H1 (cell line): ENCODE measurements at places on chromosomes 1 and 21.

DNA sequence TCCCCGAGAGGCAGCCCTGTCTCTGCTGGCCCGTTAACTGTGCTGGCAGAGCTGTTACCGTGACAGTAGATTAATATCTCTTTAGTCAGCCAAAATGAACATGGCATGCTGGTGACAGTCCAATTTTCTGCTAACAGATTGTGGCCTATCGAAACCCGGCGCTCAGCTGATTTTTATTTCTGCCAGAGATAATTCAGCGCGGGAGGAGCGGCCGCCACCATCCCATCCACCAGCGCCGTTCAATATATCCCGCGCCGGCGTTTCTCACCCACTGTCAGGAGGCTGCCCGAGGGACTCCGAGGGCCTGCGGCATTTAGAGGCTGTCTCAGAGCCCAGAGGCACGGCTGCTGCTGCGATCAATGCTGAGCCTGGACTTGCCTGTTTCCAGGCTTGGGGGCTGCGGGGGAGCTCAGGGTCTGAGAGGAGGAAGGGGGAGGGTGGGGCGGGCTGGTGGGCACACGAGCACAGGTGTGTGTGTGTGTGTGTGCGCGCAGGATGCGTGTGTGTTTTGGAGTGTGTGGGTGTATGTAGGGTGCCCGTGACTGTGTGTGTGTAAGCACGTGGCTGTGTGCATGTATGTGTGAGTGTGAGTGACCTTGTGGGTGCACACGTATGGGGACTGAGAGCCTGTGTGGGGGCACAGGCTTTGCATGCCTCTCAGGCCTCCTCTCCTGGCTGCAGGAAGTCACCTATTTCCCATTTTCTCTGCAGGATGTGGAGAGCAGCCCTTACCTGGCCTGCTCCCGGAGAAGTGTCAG is 109.7 kb upstream of the ACTRT2 start:
- DNase-seq: no peak

GRCh38 chr1:182677397-182678098 is 6.8 kb downstream of the RGS8 start:
- no peak for DNase-seq

- no peak for DNase-seq
Measured at GRCh38 chr1:8358897-8359616, 41.1 kb downstream of the SLC45A1 start.

- no peak for DNase-seq
Measured at GRCh38 chr1:76892675-76893074, 25.4 kb downstream of the ST6GALNAC5 start.

GRCh38 chr1:184021728-184022127 is 15.8 kb downstream of the COLGALT2 start:
- no peak for DNase-seq

DNA sequence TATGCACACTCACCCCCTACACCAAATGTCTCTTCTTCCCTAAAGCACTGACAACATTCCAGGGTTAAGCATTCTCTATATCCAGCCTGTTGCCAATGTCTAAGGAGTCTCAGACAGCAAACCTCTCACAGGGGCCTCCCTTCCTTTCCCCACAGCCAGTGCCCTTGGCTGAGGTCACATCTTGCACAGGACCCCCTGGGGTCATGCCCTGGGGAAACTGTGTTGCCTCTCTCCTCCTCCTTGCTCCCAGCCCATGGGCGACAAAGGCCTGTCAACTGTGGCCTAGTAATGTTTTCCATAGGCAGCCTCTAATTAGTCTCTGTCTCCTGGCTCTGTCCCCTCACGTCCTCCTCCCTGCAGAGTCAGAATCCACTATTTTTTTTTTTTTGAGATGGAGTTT is 54.6 kb downstream of the NENF start:
- DNase-seq: no peak

DNA sequence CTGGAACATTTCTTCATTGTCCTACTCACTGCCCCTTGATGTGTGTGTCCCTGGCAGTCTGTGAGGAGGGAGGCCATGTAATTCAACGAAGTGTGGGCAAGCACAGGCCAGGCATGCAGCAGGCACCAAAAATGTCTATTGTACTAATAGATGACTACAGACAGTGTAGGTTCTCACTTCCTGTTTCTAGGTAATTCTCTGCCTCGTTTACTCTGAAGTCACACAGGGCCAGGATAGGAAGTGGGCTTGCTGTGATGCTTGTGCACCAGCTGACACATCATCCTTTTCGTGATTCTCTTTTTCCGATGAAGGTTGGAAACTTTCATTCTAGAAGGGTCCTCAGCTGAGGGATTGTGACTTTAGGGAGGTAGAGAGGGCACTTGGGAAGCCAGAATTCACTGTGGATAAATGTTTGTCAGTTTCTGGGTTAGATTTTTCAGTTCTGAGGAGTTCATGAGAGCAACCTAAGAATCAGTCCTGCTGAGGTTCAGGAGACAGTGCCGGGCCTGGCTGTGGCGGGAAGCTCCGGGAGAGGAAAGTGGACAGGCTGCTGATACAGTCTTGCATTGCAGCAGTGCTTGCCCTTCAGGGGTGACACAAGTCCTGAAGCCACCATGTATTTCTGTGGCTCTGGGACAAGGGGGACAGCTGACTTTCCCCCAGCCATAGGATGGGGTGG is 4.3 kb upstream of the CSF1 start:
- no peak for DNase-seq

DNA sequence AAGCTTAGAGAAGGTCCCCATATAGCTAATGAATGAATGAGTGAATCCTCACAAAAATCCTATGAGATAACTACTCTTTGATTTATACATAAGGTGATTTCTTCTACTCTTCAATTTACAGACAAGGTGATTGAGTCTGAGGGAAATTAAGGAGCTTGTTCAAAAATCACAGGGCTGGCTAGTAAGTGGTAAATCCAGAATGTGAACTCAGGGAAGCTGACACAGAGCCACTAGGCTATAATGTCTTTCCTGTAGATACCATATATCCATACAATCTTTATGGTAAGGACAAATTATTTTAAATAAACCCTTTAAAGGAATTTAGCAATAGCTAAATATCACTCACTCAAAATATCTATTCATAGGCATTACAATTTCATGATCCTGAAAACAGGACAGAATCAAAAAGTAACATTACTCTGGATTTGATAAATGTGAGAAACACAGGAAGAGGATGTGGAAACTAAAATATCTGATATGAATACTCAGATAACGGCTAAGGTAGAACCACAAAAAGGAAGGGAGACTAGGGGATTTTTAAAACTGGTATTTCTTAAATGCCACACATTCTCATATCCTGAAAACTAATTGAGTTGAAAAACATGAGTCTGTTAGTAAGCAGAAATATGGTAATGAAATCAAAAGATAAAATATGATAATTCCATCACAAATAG is 108.2 kb downstream of the NBPF12 start:
- no peak for DNase-seq

GRCh38 chr1:159089184-159089791 is 12.7 kb upstream of the AIM2 start:
- no peak for DNase-seq

DNA sequence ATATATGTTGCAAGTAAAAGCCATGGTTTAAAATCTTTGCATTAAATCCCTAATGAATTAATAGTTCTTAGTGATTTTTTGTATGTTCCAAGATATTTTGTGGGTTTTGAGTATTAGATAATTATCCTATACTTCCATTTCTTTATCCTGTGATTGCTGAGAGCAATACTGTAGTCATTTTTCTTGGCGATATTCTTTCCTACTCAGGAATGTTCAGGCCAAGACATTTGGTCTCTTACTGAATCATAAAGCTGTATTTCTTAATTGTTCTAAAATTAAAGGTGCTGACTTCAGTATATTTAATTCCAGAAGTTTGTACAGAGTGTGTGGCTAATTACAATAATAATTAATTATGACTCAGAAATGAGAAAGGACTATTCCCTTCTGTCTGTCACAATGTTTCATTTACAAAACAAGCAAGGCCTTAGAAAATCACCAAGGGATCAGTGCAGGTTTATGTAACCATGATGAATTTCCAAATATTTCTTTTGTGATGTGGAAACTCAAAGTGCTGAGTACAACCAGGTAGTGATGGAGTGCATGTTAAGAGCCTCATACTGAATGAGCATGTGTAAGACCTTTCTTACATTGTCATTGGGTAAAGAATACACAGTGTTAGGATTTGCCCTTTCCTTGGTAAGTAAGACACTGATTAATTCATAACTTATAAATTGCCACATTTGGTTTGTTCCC is 161.2 kb downstream of the HMCN1 start:
- DNase-seq: no peak

GRCh38 chr1:213291526-213291925 is 240.5 kb downstream of the RPS6KC1 start:
- no peak for DNase-seq

GRCh38 chr21:27362249-27362648 is 395.4 kb upstream of the ADAMTS5 start:
- no peak for DNase-seq

GRCh38 chr1:228979325-228979699 is 244.0 kb downstream of the RHOU start:
- DNase-seq: no peak

DNA sequence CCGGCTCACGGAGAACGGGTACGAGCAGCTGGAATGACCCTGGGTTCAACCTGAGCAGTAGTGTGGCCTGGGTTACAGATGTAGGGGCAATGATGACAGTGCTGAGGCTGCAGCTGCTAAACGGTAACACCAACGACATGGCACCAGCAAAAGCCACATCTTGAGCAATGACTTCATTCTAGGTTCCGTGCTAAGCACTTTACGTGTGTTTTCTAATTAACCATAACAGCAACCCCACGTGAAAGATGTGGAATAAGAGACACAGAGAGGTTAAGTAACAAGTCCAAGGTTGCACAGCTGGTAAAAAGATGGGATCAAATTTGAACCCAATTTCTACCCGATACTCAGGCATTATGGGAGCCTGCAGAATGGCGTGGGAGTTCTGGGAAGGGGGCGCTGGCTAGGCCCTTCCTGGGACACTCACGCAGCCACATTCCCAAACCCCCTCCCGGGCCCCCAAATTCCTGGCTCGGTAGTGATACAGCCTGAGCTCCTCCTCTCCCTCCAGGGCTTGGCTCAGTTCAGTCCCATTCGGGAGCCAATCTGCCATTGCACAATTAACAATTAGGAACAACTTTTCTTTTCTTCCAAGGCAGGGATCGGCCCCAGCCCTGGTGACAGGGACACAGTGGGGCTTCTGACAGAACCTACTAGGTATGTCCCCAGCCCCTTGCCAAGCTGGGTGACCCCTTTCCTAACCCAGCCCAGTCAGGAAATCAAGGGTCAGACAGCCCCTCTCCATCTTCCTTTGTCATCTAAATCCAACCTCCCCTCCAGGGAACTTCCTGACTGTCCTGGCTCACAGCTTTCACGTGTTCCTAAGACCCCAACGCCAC is 23.8 kb upstream of the ECE1 start:
- DNase-seq: no peak

DNA sequence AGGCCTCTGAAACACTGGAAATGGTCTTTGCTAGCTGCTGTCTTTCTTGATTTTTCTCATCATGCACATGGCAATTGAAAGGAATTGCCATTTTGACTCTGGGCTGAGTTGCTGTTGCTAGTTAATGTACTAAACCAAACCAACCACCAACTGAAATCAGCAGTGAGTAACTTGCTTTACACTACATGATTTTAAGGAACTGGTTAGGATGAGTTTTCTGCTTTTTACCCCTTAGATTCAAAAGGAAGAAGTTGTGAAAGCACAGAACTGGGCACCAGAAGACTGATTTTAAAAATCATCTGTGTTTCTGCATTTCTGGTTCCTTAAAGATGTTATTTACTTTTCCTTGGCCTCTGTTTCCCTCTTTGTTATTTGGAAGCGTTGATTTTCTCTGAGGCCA is 361.9 kb downstream of the HLX start:
- no peak for DNase-seq

- DNase-seq: no peak
Measured at GRCh38 chr1:24928689-24929397, 1.2 kb downstream of the RUNX3 start.

GRCh38 chr1:46218443-46218842 is 15.3 kb downstream of the LURAP1 start:
- no peak for DNase-seq

GRCh38 chr1:65332821-65333220 is 23.5 kb downstream of the DNAJC6 start:
- no peak for DNase-seq

- no peak for DNase-seq
Measured at GRCh38 chr1:161121834-161122233, 3.9 kb downstream of the NIT1 start.

- no peak for DNase-seq
Measured at GRCh38 chr1:186202271-186202764, 172.7 kb downstream of the TPR start.

GRCh38 chr1:31588751-31589515 is 12.6 kb downstream of the TINAGL1 start:
- DNase-seq: peak; percentile 80

DNA sequence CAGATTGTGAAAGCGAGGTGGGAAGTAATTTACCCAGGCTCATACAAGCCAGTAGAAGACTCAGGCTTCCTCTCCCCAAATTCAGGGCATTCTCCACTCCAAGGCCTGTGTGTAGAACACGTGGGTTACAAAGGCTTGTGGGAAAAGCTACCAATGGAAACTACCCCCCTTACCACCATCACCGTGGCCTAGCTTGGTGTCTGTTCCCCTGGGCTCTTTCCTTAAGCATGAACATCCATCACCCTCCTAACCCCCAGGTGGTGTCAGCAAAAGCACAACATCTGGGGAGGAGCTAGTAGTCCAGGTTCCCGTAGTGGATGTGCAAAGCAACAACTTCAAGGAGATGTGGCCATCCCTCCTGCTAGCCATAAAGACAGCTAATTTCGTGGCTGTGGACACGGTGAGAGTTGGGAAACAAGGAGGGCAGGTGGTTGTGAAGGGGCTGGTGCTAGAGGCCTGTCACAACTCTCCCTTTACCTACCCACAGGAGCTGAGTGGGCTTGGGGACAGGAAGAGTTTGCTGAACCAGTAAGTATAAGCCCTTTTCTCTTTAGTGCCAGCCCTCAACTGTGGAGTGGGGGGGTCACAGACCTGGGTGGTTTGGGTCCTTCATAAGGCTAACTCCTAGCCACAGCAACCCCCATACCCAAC is 701 bp upstream of the MUTYH start:
- no peak for DNase-seq

DNA sequence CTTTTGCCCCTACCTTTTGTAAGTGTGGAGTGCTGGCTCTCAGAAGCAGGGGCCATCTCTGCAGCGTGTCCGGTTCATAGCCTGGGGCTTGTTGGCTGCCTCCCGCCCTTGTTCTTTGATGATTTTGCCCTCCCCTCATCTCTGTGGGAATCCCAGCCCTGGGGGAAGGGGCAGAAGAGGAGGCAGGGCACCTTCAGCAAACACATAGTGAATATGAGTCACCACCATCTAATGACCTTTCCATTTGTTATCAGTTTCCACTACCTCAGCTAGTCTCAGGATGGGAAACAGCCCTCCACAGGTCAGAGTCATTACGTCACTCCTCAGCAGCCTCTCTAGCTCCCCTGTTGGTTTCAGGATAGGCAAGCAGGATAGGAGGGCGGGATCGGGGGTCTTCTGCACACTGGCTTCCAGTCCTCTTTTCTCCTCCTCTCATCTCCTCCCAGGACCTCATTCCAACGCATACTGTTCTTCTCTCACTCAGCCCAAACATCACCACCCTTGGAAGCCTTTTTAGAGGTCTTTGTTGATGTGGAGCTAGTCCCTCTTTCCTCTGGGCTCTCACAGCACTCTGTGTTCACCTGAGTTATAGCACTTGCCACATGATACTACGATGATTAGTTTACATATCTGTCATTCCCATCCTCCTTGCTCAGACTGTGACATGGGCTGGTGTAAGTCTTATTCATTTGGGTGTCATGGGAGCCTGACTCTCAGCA is 15.8 kb downstream of the GADD45A start:
- DNase-seq: peak; percentile 31

GRCh38 chr1:1510912-1511532 is 940 bp upstream of the ATAD3A start:
- peak; percentile 33 for DNase-seq
